ENCODE measurements at places on chromosomes 7 and 10.

DNA sequence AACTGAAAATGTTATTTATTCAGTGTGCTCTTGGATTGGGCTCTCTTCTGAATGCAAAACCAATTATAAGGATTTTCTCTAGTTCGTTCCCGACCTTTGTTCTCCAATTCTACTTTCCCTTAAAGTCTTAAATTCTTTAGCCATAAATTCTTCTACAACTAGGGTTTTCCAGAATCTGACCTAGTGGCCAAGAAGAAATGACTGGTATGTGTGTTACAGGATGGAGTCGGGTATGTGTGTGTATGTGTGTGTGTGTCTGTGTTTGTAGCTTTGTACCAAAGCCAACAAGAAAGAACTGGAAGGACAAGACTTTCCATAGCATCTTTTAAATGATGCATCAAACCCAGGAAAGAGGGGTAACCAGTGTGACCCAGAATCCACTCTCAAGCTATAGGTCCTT, 25.8 kb upstream of the LEP start:
- DNase-seq: no peak

DNA sequence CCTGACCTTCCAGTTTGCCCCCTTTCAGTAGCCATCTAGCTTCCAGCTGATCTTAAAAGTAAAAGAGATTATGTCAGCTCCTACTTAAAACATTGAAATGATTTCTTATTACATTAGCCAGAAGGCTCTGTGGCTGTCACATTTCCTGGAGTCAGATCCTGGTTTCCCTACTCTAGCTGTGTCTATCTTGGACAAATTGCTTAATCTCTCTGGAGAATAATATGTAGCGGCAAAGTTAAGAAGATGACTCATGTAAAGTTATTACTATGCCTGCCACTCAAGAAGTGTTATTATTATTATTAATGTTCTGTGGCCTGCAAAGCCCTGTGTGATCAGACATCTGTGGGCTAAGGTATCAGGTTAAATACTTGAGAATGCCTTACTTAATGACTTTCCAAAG, 107.2 kb downstream of the RUNDC3B start:
- DNase-seq: no peak

DNA sequence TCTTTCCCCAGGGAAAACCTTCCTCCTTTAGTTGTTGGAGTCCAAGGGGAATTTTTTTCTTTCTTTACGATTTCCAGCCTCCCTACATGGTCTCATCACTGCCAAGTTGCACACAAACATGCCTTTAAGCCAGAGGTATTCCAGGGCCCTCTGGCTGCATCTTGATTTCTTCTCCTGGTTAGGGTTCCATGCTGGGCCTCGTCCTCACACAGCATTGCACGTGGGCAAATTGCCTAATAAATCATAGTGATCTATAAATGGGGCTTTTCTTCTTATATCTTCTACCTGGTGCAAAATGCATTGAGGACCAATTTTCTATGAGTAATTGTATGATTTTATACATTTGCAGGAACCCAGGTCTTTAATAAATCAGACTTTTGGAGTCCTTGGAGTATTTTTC, 284.2 kb downstream of the C7orf25 start:
- DNase-seq: no peak

GRCh38 chr7:116273283-116273917, 63.1 kb downstream of the TES start:
- no peak for DNase-seq

- no peak for DNase-seq
Measured at GRCh38 chr7:70092314-70093204, 494.3 kb downstream of the AUTS2 start.

- DNase-seq: no peak
Measured at GRCh38 chr7:86814661-86815379, 171.1 kb downstream of the GRM3 start.

- no peak for DNase-seq
Measured at GRCh38 chr10:131196176-131196885, 115.2 kb downstream of the TCERG1L start.

DNA sequence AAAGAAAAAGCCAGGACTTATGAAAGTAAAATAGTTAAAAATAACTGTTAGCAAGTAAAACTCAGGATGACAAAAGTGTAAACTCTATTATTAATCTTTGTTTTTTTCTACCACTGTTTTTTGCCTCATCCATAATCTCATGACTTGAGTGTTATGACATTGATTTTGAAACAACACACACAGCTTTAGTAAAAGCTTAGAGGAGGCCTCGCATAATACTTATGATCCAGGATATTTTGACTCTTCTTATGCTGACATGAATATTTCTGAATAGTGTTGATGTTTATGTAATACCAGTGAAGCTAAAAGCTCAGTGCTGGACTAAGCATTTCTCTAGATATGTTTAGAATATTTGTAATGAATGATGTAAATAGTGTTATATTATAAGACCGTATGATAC, 10.5 kb downstream of the KAT6B start:
- DNase-seq: no peak

DNA sequence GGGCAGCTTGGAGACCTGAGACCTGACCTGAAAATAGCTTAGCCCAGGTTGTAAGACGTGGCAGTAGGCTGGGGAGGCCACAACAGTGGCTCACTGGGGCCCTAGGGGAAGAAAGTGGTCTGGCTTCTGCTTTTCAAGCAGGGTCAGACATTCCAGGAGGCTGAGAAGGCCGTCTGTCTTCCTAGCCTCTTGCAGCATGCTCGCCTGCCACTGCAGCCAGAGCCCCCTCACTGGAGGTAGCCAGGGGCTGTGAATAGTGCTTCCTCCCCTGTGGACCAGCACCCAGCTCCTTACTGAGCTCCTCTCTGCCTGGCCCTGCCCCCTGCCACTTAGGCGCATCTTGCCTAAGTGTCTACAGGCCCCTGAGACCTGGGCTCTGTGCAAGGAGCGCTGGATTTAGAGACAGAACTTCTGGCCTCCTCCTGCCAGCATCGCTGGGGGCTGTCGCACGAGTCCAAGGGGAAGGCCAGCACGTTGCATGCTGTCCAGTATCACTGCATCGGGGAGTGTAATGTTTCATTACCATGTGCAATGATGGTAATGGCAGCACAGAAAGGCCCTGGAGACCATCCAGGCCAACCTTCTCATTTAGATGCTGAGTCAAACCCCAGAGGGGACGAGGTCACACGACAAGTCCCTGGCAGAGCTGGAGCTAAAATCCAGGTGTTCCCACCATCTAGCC, 12.7 kb downstream of the ZMIZ1 start:
- DNase-seq: no peak

DNA sequence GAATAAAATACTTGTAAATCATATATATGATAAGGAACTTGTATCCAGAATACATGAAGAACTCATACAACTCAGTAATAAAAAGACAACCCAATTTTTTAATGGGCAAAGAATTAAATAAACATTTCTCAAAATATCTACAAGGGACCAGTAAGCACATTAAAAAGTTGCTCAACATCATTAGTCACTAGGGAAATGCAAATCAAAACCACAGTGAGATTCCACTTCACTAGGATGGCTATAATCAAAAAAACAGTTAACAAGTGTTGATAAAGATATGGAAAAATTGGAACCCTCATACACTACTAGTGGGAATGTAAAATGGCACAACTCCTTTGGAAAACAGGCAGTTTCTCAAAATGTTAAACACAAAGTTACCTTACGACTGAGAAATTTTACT, 40.3 kb upstream of the YAE1 start:
- DNase-seq: no peak

- no peak for DNase-seq
Measured at GRCh38 chr10:43117777-43118583, 20.3 kb upstream of the CSGALNACT2 start.

- DNase-seq: no peak
Measured at GRCh38 chr7:24936121-24936824, 43.7 kb downstream of the OSBPL3 start.

DNA sequence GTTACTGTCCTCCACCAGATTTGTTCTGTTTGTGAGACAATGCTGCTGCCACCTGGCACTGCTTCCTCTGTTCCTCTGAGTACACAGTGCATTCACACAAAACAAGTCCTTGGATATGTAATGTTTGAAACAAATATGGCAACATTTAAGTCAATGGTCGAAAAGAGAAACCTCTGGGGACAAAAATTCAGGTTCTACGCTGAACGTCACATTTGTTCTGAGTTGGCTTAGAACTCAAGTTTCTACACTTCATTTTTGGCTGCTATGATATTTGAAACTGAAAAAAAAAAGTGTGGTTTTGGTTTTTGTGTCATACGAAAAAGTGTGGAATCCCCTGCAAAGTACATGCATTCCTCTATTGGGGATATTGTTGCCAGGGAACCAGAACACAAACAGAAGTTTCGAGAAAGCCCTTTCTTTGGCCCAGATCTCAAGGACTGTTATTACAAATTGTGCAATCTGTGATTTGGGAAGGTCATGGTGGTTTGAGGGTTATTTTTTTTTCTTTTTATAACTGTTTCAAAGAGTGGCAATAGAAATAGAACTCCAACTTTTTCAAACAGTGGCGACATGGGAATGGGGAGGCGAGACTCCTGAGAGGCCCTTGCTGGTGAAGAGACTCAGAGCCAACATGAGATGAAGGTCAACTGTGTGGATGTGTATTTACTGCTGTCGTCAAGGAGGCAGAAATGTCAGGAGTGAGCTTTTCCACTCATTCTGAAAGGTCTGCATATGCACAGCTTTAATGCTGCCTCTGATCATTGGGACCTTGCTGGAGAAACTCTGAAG, 127.5 kb downstream of the CUBN start:
- peak; percentile 72 for DNase-seq

DNA sequence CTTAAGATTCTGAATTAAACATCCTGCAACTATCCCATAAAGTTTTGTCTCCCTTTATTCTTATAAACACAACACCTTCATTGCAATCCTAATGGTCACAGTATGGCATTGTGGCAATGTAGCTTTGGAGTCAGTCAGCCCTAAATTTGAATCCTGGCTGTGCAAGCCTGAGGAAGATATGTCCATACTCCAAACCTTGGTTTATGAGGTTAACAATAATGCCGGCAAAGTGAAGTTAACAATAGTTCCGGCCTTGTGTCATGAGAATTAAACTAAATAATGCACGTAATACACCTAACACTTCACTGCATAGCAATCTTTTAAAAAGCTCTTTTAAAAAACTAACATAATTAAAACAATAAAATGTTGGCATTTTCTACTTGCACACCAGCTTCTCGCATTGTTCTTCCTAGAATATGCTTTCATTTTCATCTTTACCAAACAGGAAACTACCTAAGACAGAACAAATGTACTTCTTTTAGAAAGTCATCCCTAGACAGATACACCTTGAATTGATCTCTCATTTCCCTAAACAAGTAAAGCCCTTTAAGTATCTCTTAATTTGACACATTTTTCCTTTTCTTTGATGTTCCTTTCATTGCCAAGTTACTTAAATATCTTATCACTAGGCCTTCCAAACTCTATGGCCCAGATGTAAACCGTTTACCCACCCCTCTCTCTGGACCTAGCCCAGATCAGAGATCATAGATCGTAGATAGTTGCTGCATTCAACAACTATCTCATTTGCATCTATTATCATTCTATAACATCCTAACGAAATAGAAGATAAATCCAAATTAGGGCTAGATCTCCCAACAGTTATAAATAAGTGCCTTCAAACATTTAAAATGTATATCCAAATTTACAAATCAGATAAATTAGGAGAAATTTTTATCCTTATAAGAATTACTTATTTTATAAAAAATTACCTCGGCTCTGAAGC, 66.7 kb downstream of the CREB3L2 start:
- peak; percentile 56 for DNase-seq

- DNase-seq: no peak
Measured at GRCh38 chr7:55545496-55545895, 26.8 kb downstream of the VOPP1 start.

- DNase-seq: no peak
Measured at GRCh38 chr10:1163204-1163660, 107.0 kb downstream of the WDR37 start.

- no peak for DNase-seq
Measured at GRCh38 chr10:113059371-113059780, 109.3 kb downstream of the TCF7L2 start.

DNA sequence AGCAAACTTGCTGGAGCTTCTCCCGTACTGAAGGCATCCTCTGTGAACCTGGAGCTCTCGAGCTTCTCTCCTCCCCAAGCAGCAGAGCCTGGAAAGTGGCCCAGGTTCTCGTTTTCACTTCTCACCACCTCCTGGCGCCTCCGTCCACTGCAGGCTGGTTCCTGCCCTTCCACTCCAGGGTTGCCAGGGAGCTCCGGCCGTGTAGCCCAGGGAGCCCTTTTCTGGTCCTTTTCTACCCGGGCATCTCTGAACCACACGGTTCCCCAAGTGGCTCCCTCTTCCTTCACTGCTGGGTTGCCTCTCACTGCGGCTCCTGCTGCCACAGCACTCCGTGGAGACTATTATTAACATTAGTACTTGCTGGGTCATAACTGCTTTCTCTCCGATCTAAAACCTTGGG, 208.6 kb upstream of the PPP2R2D start:
- DNase-seq: no peak

DNA sequence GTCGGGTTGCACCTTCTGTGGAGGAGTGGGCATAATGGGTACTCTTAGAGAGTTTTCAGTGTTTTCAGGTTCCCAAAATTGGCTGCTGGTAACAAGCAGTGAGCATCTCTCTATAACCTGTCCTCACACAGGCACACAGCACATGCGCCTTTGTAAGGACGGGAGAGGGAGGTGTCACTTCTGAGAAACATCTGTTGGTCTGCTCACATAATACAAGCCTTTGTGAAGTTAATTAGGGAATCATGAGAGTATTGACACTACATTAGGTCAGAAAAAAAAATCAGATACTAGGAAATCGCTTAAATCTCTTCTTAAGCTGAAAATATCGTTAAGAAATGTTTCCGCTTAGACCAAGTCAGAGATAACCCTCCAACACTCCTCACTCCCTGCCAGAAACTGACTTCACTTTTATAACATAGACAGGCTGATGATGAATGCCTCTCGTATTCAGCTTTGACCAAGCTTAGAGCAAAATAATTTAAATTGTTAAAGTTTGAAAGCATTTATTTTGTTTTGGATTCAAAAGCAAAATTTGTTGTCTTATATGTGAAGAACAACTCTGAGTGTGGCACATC, 769.7 kb downstream of the TNS3 start:
- DNase-seq: no peak

DNA sequence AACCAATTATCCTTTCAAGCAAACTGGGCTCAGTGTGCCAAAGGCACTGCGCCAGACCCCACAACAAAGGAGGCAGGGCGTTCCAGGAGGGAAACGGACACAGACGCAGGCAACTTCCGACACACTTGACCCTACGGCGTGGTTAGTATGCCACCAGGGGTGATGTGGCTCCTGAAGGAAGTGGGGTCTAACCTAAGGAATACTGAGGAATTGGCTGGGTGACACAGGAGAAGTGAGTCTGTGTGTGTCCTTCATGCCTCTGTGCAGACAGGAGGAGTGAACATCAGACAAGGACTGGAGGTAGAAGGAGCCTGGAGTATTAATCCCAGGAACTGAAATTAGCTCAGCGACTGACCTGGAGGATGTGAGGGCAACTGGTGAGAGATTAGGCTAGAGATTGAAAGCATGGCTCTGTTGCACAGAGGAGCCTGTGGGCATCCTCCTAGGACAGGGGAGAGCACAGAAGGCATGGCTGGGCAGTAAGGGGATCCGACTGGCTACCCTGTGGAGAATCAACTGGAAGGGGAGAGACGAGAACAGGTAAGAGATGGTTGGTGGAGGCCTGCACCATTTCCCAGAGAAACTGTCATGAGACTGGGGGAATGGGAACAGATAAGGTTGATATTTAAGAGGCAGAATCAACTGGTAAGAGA, 27.8 kb downstream of the GSDME start:
- no peak for DNase-seq

All from activated CD4-positive, alpha-beta T cell treated with anti-CD3 and anti-CD28 coated beads, Interleukin-2, amount 50 U/mL, for 16 hours (primary cell).